Left ventricle myocardium inferior (tissue), 1 donor: ENCODE measurements at places on chromosomes 3 and 15. TPM values are rescaled to one million over a fixed set of nuclear protein-coding genes. Genes with fewer than 3 reads are reported as not detected.

GRCh38 chr3:67774676-67775075 is 120.3 kb upstream of the SUCLG2 start:
- no peak overlapping the region for H3K4me3 ChIP-seq
- H3K27ac ChIP-seq: no peak overlapping the region
- no peaks in the 10 kb centered on the region for H3K27me3 ChIP-seq
- DNase-seq: no peak

GRCh38 chr3:55283441-55283925 is 203.6 kb downstream of the WNT5A start:
- DNase-seq: no peak
- no peak overlapping the region for H3K4me3 ChIP-seq
- no peak overlapping the region for H3K27ac ChIP-seq
- peaks cover 5% of the 10 kb centered on the region for H3K4me1 ChIP-seq

DNA sequence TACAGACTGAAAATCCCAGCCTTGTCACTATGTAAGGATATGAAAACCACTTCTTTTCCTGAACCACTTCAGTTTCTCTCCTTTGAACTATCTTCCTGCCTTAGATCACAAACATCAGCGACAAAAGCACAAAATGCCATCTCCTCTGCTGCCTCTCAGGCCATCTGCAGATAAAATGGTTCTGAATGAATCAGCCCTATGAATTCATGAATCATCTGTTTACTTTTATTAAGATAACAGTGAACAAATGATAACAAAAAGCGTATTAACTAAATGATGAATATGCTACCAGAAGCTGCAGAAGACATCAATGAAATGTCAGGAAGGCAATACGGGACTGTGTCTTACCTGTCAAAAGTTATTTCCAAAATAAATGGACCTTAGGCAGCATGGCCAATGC is 928.1 kb downstream of the ROBO1 start:
- H3K36me3 ChIP-seq: no peaks in the 10 kb centered on the region
- no peaks in the 10 kb centered on the region for H3K4me1 ChIP-seq
- no peak overlapping the region for H3K27ac ChIP-seq
- no peak for DNase-seq

DNA sequence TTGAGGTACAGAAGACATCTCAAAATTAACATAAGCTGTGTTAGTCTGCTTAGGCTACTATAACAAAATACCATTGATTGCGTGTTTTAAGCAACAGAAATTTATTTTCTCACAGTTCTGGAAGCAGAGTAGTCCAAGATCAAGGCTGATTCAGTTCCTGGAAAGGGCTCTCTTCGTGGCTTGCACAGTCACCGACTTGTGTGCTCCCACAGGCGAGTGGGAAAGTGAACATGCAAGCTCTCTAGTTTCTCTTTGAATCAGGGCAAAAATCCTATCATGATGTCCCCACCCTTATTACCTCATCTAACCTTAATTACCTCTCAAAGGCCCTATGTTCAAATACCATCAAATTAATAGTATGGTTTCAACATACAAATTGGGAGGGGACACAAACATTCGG is 505.9 kb downstream of the ZIC1 start:
- H3K4me1 ChIP-seq: no peaks in the 10 kb centered on the region
- no peak overlapping the region for H3K4me3 ChIP-seq
- no peaks in the 10 kb centered on the region for H3K27me3 ChIP-seq
- no peaks in the 10 kb centered on the region for H3K36me3 ChIP-seq
- no peak for DNase-seq

DNA sequence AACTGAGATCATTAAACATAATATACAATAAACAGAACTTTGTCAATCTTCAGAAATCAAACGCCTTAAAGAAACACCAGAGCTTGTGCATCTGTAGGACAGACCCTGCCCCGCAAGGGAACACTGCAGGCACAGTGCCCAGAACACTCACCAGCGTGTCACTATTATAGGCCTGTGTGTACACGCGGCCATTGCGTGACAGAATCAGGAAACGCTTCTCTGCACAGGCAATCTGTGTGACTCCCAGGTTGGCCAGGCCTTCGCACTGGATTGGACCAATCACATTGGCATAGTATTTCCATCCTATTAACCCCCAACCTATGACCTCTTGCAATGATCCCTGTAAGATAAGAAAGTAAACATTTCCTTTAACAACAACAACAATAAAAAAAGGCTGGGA is 52.9 kb downstream of the HERC2 start:
- peak overlapping the region; percentile 16 for H3K27ac ChIP-seq
- peaks cover 21% of the 10 kb centered on the region for H3K4me1 ChIP-seq
- DNase-seq: peak; percentile 61
- H3K36me3 ChIP-seq: peaks cover 95% of the 10 kb centered on the region

DNA sequence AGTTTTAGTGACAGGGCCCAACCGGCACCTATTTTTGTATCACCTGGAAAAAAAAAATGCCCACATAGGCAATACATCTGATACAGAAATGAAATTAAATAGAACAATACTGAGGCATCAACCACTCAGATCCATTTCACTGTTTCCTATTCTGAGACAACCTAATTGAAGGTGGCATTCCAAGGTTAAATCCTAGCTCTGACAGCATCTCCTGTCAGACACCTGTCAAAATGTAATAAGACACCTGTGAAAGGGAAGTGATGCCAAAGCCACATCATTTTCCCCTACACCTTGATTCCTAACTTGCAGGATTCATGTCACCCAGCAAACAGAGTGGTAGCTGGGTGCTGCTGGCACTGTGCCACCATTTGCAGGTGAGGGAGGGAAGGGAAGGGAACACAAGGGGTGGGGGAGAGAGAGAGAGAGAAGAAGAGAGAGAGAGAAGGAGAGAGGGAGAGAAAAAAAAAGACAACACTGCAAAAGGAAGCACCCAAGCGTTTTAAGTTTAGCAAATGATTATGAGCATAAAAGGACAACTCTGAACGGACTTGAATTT is 1044.6 kb upstream of the CFAP20DC start:
- H3K27ac ChIP-seq: no peak overlapping the region
- H3K4me1 ChIP-seq: no peaks in the 10 kb centered on the region
- no peak overlapping the region for H3K4me3 ChIP-seq
- no peaks in the 10 kb centered on the region for H3K27me3 ChIP-seq

DNA sequence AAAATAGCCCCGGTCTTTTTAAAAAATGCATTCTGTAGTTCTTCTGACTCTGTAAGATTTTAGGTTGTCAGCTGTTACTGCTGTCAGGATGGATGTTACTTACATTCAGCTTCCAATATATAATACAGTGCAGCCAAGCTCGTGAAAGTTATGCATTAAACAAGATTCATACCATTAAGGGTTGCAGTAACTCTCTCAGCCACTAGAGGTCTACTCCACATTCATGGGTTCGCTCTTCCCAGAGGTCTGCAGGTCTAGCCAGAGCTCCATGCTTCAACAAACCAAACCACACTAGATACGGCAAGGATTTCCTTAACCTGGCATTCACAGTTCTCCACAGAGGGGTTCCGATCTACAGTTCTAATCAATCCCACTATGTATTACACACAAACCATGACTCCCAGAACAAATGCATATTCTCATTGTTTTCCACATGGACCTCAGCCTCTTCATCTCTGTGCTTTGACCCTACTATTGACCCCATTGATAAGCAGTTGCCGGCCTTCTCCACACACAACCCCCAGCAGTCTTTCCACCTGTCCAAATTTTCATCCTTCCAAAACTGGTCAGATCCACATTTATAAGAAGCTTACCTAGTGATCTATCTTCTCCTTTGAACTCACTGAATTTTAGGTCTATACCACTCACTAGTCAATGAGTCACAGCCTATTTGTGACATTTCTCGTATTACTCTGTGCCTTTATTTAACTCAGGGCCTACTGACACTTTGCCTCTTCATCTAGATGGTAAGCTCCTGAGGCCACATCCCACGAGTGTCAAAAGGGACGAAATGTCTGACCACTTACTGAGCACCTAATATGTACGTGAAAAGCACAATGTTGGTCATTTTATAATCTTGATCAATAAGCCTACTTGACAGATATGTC is 33.7 kb downstream of the RORA start:
- no peak for DNase-seq
- H3K27me3 ChIP-seq: no peaks in the 10 kb centered on the region
- no peak overlapping the region for H3K27ac ChIP-seq
- peaks cover 6% of the 10 kb centered on the region for H3K4me1 ChIP-seq
- H3K4me3 ChIP-seq: no peak overlapping the region

DNA sequence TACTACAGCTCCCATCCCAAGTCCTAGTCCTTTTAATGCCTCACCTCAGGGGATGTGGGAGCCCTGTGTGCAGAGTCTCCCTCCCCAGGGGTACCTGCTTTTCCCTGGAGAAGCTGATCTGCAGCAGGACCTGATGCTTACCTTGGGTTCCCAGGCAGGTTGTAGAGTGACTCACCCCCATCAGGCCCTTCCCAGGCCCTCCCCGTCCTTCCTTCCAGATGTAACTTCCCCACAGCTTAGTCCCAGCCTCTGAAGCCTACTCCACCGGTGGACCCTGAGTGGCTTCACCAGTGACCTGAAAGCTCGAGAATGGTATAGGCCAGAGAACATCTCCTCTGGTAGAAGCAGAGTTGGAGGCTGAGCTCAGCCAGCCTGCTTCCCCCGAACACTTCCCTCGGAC is 254.2 kb upstream of the STT3B start:
- peaks cover 23% of the 10 kb centered on the region for H3K4me1 ChIP-seq
- DNase-seq: no peak
- H3K36me3 ChIP-seq: no peaks in the 10 kb centered on the region
- H3K27me3 ChIP-seq: no peaks in the 10 kb centered on the region
- no peak overlapping the region for H3K27ac ChIP-seq

DNA sequence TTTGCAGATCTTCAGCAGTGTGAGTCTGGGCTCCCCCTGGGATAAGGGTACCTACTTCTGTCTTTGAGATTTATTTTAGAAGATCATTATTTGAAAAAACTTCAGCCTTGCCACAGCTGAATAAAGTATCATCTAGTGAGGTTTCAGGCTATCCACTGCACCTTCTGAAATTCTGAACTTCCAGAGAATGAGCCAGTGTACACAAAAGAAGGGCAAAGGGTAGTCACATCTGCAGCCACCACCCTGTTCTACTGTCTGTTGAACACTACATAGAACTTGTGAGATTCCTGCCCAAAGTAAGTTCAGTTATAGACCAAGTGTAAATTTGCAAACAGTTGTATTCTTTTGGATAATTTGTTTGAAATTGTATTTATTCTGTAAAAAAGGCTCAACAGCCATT is 38.0 kb upstream of the PTPN23 start:
- no peak overlapping the region for H3K27ac ChIP-seq
- peaks cover 66% of the 10 kb centered on the region for H3K36me3 ChIP-seq

GRCh38 chr3:147640781-147641180 is 231.6 kb downstream of the ZIC1 start:
- H3K27me3 ChIP-seq: no peaks in the 10 kb centered on the region
- H3K27ac ChIP-seq: no peak overlapping the region
- no peaks in the 10 kb centered on the region for H3K4me1 ChIP-seq
- DNase-seq: no peak

- H3K27me3 ChIP-seq: no peaks in the 10 kb centered on the region
- H3K36me3 ChIP-seq: no peaks in the 10 kb centered on the region
- no peak for DNase-seq
- H3K4me3 ChIP-seq: no peak overlapping the region
- H3K4me1 ChIP-seq: no peaks in the 10 kb centered on the region
These were observed 217.5 kb downstream of the ALCAM start for GRCh38 chr3:105584003-105584790.

DNA sequence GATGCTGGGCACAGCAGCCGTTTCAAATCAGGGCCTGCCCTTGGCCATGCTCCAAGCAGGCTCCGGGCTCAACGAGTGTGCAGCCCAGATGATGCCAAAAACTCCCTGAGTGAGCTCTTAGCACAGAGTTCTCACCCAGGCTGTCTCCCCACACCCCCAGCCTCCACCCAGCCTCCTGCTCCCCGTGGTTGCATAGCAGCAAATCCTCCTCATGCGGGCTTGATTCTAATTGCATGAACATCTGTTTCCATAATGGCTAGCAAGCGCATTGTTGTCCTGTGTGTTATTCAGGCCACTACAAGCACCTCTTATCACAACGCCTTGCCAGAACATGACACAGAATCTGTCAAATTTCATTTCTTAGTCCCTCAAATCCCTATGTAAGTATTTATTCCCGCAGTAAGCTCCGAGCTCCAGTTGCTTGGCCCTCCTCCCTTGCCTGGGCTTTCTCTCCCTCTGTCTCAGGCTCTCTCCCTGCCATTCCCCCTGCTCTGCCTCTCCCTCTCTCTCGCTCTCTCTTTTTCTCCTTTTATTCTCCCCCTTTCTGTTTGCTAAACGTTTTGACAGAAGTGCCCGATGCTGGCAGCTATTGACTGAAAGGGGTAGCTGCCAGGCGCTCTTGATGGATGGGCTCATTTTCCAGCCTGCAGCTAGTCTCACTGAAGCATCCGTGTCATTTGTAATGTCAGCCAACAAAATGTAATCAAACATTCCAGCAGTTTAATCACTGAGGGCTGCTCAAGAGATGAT is 306.5 kb downstream of the IL20RB start:
- H3K36me3 ChIP-seq: no peaks in the 10 kb centered on the region
- H3K27ac ChIP-seq: peak overlapping the region; percentile 44
- no peak overlapping the region for H3K4me3 ChIP-seq
- H3K4me1 ChIP-seq: peaks cover 13% of the 10 kb centered on the region

DNA sequence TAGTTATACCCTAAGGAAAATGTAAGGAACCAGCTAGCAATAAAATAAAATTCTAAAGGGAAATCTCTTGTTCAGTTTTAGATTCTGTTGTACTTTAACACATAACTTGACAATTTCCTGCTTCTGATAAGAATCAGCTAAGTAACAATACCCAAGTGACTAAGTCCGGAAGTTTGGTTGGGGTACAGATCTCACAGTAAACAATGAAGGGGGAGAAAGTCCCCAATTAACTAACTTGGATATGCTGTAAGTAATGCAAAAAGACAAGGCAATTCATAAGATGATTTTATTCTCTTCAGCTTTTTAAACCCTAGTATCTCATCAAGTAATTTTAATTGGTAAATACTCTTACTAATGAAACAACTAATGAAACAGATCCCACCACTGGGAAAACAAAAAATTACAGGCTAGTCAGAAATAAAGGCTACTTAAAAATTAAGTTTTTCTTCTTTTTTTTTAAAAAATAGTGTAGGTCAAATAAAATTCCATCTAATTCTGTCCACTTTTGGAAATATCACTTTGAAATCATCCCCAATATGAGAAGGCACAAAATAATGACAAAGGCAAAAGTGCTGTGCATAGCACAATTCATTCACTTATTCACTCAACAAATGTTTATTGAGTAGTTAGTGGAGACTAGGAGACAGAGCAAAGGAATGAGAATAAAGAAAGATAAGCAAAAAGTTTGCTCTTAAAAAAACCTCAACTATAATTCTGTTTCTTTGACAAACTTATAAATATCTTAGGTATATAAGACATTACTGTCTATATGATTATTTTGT is 37.8 kb upstream of the IL20RB start:
- peak overlapping the region; percentile 68 for H3K27ac ChIP-seq
- peaks cover 51% of the 10 kb centered on the region for H3K4me1 ChIP-seq
- no peaks in the 10 kb centered on the region for H3K27me3 ChIP-seq
- DNase-seq: no peak
- H3K4me3 ChIP-seq: peak overlapping the region; percentile 26

The SAMD7 gene
- total RNA-seq: not detected

The CX3CR1 gene
- total RNA-seq: 0.82 TPM

The ITIH4 gene
- total RNA-seq: 5.0 TPM

The GOLGA6L7 gene
- total RNA-seq: not detected

The KLF15 gene
- 44.6 TPM for total RNA-seq

The RBPMS2 gene
- total RNA-seq: 276 TPM

The GHSR gene
- not detected for total RNA-seq
